NCI-H2171 (cell line): ENCODE measurements at places on chromosomes 2 and 18.
A peak's percentile ranks its signal among the peaks of the same experiment; 100 is the strongest.

DNA sequence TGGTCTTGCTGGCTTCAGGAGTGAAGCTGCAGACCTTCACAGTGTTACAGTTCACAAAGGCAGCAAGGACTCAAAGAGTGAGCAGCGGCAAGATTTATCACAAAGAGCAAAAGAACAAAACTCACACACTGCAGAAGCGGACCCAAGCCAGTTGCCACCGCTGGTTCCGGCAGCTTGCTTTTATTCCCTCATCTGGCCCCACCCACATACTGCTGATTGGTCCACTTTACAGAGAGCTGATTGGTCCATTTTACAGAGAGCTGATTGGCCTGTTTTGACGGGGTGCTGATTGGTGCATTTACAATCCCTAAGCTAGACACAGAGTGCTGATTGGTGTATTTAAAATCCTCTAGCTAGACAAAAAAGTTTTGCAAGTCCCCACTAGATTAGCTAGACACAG lies 37.2 kb upstream of the ZNF532 start:
- no peak for DNase-seq

GRCh38 chr2:111944531-111945210 lies 46.3 kb downstream of the MERTK start:
- no peak for DNase-seq

DNA sequence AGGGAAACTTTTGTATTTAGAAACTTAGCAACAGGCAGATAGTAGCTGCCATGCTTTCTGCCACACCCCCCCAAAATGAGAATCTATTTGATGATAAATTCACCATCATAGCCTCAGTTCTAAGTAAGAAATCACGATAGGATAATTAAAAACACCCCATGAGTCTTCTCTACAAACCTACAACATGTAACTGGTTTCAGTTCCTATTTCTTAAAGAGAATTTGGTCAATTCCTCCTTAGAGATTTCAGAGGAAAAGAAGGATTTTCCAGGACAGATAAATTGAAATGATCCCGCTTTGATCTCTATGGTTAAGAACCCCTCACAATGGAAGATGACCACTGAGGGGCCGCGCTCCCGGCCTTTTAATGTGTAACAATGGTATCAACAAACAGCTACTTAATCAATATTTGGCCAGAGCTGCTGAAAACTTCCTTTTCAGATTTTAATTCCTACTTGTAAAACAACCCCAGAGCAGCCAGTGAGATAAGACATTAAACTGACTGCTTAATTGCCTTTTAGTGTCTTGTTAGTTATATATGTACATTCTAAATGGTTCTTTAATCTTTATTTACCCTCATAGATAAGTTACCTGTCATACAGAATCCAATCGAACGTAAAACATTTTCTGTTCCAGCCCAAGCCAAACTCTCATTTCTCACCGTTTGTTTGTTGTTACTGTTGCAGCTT lies 10.1 kb downstream of the PAX3 start:
- no peak for DNase-seq

DNA sequence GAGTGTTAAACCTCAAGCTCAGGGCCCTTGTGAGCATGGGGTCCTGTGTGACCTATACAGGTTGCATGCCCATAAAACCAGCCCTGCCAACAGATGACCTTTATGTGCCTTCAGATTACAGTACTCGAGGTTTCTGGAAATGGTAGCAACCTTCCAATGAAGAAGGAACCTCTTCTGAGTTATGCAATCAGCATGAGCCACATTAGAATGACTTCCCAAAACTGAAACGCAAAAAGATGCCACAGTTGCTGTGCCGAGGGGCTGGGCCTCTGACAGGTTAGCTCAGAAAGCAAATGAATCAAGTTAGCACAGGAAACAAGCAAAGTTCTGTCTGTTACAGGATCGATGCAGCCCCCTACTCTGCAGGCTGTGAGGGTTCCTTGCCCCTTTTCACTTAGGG lies 37.7 kb downstream of the TGFA start:
- DNase-seq = no peak

GRCh38 chr2:227632827-227633226 lies 15.5 kb downstream of the SCYGR4 start:
- DNase-seq = no peak

GRCh38 chr2:134227666-134228065 lies 26.2 kb upstream of the MGAT5 start:
- DNase-seq = peak; percentile 21

DNA sequence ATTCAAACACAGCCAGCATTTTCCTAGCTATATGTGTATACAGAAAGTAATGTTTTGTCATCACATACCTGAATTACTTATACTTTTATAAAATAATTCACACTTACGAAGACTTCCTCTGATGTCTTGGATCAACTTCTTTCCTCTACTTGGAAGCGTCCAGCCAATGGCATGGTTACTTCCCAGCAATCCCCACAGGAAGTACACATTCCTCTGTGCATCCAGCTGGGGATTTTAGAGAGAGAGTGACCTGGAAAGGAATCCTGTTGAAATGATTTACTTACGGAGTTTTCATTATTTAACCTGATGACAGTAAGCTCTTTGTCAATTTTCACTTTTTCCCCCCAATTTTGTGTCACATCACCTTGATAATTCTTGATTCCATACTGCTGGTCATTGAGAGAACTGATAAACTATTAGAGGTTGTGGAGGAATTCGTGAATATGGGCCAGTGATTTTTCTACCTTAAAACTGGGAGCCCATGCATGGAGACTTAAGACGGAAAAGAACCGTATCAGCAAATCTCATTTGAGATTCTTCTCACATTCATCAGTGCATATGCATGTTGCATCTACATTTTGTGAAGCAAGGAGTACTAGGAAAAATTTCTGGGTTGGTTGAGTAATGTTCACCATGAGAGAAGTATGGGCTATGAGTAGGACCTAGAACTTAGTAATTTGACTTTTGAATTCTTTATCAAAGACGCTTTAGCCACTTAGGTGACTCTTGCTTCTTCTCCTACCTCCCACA lies 9.0 kb upstream of the IL18R1 start:
- no peak for DNase-seq

DNA sequence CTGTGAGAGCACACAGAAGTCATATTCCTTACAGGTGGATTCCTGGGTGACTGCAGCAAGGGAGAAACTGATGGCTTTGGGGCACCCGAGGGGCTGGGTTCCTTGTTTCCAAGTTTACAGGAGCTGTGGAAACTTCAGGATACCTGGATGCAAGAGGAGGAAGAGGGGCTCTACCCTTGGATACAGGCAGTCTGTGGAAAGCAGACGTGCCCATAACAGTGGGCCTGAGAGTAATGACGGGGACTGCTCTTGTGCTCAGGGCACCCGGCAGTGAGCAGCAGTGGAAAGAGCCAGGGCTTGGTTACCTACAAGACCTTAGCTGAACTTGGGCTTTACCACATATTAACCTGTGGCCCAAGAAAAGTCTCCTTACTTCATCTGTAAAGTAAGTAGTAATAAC lies 102.2 kb upstream of the TGFA start:
- DNase-seq = no peak

DNA sequence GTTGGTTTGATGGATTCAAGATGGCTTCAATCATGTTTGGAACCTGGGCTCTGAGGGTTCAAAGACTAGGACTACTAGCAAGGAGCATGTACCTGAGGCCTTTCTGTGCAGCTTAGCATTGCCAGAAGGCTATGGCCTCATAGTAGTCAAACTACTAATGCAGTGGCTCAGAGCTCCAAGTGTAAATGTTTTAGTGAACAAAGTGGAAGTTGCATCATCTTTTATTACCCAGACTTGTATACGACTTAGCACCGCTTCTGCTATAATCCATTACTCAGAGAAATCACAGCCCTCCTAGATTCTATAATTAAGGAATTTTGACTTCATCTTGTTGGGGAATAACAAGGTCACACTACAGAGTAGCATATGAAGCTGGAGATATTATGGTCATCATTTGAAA lies 210.5 kb downstream of the ERBB4 start:
- no peak for DNase-seq

DNA sequence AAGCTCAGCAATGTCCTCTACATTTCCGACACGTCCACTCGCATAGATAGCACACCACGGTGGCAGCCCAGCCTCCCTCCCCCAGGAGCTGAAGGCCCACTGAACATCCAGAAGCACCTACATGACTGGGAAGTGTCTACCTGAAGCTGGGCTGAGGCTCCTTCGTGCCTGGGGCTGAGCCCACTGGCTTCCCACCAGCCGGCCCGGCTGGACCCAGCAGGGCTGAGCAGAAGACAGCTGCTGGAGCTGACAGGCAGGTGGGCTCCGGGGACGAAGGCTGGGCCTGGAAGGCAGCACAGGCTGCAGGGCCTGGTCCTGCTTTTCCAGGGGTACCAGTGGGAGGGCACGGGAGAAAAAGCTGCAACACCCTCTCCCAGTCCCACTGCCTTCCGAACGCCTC lies 13.5 kb downstream of the SDC1 start:
- no peak for DNase-seq

- DNase-seq = no peak
Measured at GRCh38 chr2:82411071-82411470, 2048.0 kb downstream of the SUCLG1 start.

- DNase-seq = no peak
Measured at GRCh38 chr2:60159519-60159918, 393.9 kb downstream of the BCL11A start.

DNA sequence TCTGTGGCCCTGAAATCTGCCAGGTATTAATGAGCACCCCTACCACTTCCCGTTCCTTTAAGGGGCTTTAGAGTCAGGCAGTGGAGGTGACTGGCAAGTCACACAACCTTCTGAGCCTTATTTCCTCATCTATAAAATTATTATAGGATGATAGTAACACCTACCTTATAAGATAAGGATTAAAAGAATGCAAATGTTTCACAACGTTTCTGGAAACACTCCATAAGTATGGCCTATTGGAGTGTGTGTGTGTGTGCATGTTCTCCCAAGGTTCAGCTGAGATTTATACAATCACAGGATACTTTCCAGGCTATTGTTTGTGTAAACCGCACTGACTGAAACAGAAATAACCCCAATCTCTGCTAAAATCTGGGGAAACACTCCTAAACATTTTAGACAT lies 176.0 kb downstream of the PDE11A start:
- DNase-seq = no peak

GRCh38 chr2:102637358-102637757 lies 18.0 kb downstream of the SLC9A2 start:
- no peak for DNase-seq

- no peak for DNase-seq
Measured at GRCh38 chr2:39782591-39782990, 3.5 kb upstream of the THUMPD2 start.

DNA sequence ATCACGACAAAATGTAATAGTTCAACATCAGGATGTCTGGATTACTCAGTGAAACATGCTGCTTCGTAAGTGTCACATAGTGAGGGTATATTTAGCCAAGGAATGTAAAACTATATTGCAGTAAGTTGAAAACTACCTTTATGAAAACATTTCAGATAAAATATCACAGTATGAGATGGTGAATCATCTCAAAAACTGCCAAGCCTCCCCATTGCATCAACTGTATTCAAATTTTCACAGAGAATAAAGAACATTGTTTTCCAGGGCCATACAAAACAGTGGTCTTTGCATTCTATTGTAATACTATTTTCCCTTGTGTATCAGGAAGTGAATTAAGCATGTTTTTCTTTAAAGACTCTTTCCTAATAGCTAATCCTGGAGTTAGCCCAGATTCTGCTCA lies 47.6 kb upstream of the MSTN start:
- no peak for DNase-seq

DNA sequence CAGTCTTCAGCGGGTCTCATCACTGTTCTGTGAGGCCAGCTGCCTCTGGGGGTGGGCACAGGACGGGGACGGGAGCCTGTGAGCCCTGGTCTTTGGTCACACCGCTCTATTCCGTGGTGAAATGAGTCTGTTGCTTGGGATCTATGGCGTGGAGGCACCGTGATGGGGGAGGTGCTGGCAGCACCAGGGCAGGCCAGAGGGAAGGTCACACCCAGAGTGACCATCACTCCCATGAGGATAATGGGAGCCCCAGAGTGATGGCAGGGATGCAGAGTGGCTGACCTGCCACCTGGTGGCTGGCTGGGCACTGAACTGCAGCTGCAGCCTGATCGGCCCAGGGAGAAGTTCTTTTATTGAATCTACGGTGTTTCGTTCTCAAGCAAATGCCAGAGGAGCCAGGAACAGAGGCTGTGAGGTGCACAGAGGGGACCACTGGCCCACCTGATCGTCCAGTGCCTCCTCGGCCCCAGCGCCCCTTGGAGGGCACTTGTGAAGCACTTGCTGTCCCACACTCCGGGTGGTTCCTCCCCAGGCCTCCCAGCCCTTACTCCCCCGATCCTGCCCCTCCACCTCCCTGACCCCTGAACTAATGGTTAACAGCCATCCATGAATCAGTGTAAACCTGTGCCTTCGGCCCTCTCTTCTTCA lies 17.9 kb downstream of the KCNIP3 start:
- no peak for DNase-seq

DNA sequence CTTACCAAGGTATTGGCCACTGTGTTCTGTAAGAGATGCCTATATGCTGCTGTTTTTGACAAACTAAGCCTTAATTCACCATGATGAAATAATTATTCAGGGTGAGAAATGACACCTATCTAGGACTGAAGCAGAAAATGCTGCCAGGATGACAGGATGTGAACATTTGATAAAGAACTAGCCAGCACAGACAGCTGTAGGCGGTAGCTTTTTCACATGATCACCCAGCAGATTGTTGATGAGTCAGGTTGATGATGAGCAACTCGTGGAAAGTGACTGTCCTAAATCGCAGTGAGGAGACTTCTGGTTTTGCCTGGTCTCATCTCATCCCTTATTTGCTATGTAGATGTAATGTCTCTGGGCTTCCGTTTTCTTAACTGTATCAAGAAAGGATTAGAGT lies 144.1 kb downstream of the PRPF40A start:
- DNase-seq = no peak

GRCh38 chr2:85813982-85814801 lies 60.4 kb downstream of the ATOH8 start:
- peak; percentile 75 for DNase-seq

GRCh38 chr2:236867441-236868260 lies 218.0 kb upstream of the COPS8 start:
- no peak for DNase-seq

DNA sequence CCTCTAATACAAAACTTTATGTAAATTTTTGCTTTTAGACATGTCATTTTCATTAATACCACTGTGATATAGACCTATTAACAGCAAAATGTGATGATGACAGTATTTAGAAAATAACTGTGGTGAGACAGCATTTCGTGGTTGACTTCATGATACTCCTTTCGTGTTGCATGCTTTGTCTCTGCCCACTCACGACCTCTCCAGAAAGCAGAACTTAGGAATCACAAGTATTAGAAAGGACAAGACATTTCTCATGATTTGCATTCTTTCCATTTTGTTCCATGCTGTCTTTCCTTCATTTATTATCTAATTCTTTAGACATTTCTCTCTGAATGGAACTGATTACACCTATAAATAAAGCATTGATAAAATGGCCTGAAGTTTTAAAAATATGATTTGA lies 85.2 kb upstream of the POU3F3 start:
- no peak for DNase-seq

GRCh38 chr2:140353541-140353940 lies 1573.4 kb upstream of the NXPH2 start:
- no peak for DNase-seq
